Activated CD8-positive, alpha-beta memory T cell treated with anti-CD3 and anti-CD28 coated beads, Interleukin-2, amount 10 ng/mL, durations not matched to agents 7 days and 5 days (primary cell): ENCODE measurements at places on chromosomes 13 and 19. TPM values are rescaled to one million over a fixed set of nuclear protein-coding genes. Genes with fewer than 3 reads are reported as not detected.

GRCh38 chr13:42129033-42129432 lies 80.6 kb downstream of the DGKH start:
- no peak for DNase-seq

DNA sequence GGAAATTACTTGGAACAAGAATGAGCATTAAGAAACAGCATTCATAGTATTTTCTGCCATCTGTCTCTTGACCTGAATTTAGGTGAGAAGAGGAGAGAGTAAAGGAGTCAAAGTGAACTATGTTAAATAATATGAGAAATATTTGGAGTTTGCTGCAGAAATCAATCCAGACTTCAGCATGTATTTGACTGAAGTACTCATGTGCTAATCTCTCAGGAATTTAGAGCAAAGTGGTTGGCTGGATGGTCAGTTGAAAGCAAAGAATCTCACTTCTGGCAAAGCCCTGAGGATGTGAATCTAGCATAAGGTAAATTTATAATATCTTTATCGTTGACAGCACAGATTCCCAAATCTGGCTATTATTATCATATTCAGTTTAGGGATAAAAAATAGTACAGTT lies 394.3 kb downstream of the PCDH17 start:
- DNase-seq: no peak

The THSD8 gene
- total RNA-seq: 27.9 TPM

The DAND5 gene
- total RNA-seq: 0.26 TPM

DNA sequence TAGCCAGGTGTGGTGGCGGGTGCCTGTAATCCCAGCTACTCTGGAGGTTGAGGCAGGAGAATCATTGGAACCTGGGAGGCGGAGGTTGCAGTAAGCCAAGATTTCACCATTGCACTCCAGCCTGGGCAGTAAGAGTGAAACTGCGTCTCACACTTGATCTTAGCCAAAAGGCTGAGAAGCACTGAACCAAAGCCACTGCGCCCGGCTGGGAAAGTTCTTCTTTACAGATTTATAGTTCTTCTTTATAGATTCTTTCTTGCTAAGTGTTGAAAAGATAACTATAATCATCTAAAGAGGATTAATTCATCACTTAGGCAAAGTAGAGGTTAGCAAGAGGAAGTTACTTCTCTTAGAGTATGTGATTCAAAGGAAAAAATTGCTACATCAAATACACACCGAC lies 11.1 kb downstream of the ZNF417 start:
- DNase-seq: no peak

DNA sequence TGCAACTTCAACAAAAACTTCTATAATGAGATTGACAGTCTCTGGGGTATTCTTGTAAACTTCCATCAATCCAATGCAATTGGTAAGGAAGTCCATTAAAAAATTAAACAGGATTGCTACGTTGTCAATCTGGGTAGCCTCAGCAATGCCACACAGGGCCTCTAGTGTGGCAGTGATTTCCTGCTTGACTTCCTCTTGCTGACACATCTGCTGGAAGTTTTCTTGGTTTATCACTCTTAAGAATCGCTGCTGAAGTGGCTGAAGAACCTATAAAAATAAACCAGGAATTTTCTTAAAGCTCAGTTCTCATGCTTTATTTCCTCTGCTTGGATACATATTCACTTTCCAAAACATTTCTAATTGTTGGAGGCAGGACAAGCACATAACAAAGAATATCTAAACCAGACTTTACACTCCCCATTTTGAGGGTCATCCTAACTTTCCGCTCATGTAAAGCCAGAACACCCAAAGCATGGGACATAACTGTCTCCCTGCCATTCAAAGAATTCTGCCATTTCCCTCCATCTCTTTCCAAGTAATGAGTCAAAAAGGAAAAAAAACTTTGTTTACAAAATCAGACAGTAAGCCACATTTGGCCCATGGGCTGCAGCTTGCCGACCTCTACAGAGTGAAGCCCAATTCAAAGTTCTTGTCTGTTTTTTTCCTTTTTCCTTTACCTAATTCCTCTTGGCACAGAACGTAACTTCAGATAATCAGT lies 23.2 kb upstream of the EEF1AKMT1 start:
- no peak for DNase-seq

DNA sequence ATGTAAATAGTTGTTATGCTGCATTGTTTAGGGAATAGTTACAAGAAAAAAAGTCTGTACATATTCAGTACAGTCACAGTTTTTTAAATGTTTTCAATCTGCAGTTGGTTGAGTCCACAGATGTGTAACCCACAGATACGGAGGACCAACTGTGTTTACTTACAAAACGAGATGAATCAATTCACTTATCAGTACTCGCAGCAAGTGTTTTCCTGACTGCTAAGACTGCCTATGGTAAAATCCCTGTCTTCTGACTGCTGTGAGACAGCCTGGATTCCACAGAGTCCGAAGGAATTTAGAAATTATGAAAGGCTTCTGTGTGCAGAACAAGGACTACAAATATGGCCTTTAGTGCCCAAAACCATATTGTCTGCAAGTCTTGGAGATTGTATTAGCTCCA lies 45.7 kb upstream of the C1QTNF9 start:
- DNase-seq: peak; percentile 39

GRCh38 chr13:52810526-52810925 lies 37.9 kb downstream of the PCDH8 start:
- DNase-seq: no peak

DNA sequence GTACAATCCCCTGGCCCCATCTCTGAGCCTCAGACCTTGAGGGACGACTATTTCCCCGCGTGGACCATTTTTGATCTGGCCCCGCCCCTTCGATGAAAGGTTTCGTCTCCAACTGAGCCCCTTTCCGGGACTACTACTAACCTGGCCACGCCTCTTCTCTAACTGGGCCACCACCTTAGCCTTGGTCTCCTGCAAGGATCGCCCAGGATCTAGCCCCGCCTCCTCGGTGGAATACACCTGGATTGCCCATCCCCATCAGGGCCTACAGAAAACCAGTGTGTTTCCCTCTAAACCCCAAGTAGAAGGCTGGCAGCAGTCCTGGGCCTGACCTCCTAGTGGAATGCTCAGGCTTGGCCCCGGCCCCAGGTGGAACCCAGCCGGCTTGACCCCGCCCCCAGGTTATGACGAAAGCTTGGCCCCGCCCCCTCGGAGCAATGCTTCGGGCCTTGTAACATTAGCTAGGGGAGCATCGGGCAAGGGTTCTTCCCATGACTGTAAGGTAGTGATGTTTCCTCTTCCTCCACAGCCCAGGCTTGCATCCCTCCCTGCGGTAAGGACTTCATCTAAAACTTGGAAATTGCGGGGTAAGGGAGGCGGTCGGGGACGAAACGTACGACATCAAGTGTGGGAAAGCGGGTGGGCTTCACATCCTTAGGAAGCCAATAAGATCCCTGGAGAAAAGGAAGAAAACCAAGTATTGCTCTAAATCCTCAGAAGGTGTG lies 9.1 kb downstream of the SPACA6 start:
- no peak for DNase-seq

- DNase-seq: no peak
Measured at GRCh38 chr13:20570517-20570916, 3.6 kb downstream of the IFT88 start.

The DCT gene
- total RNA-seq: 0.06 TPM

DNA sequence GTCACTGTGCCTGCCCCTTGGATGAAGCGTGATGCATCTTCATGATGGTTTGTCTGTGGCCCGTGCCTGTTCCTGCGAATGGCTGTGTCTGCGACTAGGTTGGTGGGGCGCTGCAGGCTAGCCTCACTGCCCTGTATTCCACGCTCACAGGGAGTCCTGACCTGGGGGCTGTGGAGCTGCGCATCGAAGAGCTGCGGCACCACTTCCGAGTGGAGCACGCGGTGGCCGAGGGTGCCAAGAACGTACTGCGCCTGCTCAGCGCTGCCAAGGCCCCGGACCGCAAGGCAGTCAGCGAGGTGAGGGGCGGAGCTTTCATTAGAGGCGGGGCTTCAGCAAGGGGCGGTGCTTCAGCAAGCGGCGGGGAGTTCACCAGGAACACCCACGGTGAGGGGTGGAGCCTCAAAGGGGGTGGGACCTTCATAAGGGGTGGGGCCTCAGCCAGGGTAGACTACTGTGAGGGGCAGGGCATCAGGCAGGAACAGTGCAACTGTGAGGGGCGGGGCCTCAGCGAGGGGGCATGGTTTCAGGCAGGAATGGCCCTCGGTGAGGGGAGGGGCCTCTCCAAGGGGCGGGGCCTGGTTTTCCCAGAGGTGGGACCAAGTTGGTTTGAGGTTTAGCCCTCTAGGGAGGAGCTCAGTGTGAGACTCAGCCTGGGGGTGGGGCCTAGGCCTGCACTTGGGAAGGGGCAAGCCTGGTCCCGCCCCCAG lies 17.2 kb downstream of the PKN1 start:
- peak; percentile 85 for DNase-seq

- no peak for DNase-seq
Measured at GRCh38 chr13:48906200-48906599, 69.5 kb upstream of the FNDC3A start.

The CSNK1A1L gene
- total RNA-seq: not detected

- DNase-seq: peak; percentile 65
Measured at GRCh38 chr13:110616103-110617101, 1.1 kb downstream of the NAXD start.

The RELB gene
- total RNA-seq: 22.4 TPM

- no peak for DNase-seq
Measured at GRCh38 chr13:83223546-83223945, 658.7 kb downstream of the SLITRK1 start.

The ZFP28 gene
- total RNA-seq: 4.2 TPM

DNA sequence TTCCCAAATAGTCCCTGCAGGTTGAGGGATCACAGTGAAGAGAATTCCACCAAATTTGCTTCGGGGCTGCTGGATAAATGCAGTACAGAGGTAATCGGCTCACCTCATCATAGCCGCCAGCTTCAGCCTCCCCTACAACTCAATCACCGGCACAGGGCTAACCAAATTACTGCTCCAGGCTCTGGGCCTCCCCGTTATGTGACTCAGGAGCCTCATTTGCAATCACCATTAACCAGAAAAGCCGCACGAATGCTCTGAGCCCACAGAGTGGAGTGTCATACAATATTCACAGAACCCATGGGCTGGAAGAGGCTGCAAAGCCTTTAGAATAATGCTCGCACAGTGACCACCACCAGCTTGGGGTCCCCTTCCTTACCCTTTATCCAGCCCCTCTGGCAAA lies 4.9 kb downstream of the SIAH3 start:
- no peak for DNase-seq

The PSMC4 gene
- total RNA-seq: 94.5 TPM

DNA sequence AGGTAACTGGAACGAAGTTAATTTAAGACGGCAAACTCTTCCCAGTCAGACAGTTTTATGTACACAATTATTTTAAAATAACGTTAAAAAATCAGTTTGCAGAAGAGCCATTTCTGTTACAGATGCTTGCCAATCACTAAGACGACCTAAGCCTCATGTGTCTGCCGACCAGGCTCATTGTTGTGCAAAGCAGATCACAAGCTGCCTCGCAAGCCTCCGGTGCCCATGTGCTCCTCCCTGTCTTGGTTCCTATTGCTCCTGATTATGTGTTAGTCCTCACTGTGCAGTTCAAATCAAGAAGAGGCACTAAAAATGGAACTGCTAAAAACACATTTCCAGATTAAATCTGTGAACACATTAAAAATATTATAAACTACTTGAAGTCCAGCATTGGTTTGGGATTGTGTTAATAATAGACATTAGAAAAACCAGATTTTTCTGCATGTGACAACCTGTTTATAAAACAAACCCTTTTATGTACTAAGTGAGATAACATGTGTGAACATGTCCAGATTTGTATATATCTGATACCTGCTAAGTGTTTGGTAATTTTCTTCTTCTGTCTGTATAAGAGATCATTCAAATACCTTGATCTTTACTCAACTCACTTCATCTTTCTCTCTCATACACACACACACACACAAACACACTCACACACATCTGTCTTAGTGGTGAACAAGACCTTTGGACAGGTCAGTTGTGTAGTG lies 81.9 kb upstream of the SLC15A1 start:
- no peak for DNase-seq

The TBCB gene
- 166 TPM for total RNA-seq

DNA sequence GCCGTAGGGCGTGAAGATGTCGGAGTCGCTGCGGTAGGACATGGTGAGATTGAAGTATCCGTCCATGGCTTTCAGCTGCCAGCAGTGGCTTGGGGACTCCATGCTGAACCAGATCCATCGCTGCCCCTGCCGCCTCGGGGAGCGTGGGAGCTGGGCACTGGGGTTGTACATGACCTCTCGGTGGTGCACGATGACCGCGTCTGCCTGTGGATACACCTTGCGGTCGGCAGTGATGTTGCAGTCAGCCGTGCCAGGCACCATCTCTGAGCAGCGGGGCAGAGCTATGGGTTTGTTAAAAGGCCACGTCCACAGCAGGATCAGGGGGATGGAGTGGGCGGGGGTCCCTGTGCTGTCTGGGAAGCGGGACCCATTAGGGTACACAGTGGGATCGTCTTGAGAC lies 7.4 kb downstream of the FUT6 start:
- DNase-seq: no peak

- no peak for DNase-seq
Measured at GRCh38 chr19:11479090-11479897, 1.6 kb downstream of the ELAVL3 start.

- no peak for DNase-seq
Measured at GRCh38 chr13:74115133-74115532, 19.1 kb downstream of the KLF12 start.

The SIGLEC12 gene
- 3.9 TPM for total RNA-seq

The LILRA6 gene
- not detected for total RNA-seq

DNA sequence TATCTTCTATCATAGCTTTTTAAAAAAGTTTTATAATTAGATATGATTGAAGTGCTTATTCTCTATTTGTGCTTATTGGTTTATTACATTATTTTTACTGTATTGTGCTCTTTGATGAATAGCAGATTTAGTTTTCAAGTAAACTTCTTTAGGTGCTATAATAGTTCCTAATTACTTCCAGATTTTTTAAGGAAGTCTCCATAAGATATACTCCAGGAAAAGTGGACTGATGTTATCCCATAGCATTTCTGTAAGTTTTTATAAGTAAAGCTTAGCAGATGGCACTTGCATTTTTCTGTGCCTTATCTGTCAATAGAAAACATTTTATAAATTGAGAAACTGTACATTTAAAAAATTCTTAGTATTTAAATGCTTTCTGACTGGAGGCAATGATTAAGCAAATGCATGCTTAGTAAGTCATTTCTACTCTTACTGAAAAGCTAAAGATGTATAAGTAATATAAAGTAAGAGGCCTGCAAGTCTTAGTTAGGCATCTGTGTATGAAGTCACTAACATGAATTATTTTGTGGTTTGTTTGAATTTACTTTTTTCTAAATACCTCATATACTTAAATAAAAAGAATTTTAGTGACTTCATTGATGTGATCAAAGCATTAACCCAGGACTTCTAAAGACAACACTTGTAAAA lies 182.8 kb downstream of the MAB21L1 start:
- DNase-seq: no peak

The RETN gene
- not detected for total RNA-seq
